ENCODE measurements at places on chromosomes 2 and 18. TPM values are rescaled to one million over a fixed set of nuclear protein-coding genes. Genes with fewer than 3 reads are reported as not detected.

The TLX2 gene
- total RNA-seq, result not detected

- DNase-seq, result no peak
- no peak overlapping the region for H3K4me3 ChIP-seq
- H3K27ac ChIP-seq, result no peak overlapping the region
- no peaks in the 10 kb centered on the region for H3K27me3 ChIP-seq
Measured at GRCh38 chr2:120419073-120419472, 73.1 kb downstream of the INHBB start.

GRCh38 chr2:100230754-100231153 is 88.4 kb upstream of the AFF3 start:
- no peaks in the 10 kb centered on the region for H3K4me1 ChIP-seq
- H3K4me3 ChIP-seq, result no peak overlapping the region
- H3K36me3 ChIP-seq, result no peaks in the 10 kb centered on the region

DNA sequence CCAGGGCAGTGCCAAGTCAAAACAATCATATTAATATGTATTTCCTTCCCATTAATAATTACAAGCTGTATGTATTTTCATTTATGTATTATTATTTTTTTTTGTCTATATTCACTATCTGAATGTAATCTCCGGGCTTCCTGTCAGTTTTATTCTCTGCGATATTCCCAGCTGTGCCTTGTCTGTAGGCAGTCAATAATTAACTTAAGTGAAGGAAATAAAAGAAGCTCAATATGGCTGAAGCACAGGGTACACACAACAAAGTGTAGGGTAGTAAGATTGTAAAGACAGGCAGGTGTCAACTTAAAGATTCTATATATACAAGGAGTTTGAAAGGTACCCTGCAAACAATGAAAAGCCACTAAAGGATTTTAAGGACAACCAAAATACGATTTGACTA is 122.9 kb downstream of the ROCK1 start:
- H3K4me3 ChIP-seq, result no peak overlapping the region
- no peak overlapping the region for H3K27ac ChIP-seq
- H3K27me3 ChIP-seq, result no peaks in the 10 kb centered on the region
- H3K4me1 ChIP-seq, result no peaks in the 10 kb centered on the region

The KANSL1L gene
- 29.6 TPM for total RNA-seq

- no peaks in the 10 kb centered on the region for H3K36me3 ChIP-seq
- H3K27ac ChIP-seq, result no peak overlapping the region
- H3K4me1 ChIP-seq, result peaks cover 3% of the 10 kb centered on the region
- H3K27me3 ChIP-seq, result no peaks in the 10 kb centered on the region
- no peak overlapping the region for H3K4me3 ChIP-seq
- DNase-seq, result no peak
Measured at GRCh38 chr2:95206096-95206495, 1.2 kb upstream of the ZNF892 start.

The DTNB gene
- total RNA-seq, result 25.6 TPM

GRCh38 chr2:238322001-238322411 is 1.7 kb downstream of the TRAF3IP1 start:
- H3K36me3 ChIP-seq, result peaks cover 6% of the 10 kb centered on the region
- no peak for DNase-seq
- H3K4me1 ChIP-seq, result peaks cover 21% of the 10 kb centered on the region
- H3K27ac ChIP-seq, result no peak overlapping the region
- H3K27me3 ChIP-seq, result no peaks in the 10 kb centered on the region

DNA sequence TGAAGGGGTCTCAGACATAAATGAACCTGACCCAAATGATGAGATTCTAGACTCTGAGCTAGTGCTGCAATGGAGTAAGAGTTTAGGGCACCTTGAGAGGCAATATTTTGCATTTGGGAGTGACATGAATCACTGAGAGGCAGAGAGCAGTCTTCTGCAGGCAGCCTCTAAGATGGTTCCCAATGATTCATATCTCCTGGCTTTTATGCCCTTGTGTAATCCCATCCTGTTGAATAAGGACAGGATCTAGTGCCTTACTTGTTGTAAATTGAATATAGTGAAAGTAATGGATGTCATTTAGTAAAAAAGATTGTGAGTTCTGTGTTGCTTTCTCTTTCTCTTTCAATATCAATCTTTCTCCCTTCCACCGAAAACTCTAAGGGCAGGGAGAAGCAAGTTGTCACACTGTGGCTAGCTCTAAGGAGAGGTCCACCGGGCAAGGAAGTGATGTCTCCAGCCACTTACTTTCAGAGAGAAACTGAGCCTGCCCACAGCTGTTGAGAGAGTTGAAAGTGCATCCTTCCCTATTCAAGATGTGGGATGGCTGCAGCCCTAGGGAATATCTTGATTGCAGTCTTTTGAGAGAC is 144.7 kb downstream of the TRIB2 start:
- H3K4me3 ChIP-seq, result no peak overlapping the region
- H3K27ac ChIP-seq, result no peak overlapping the region
- H3K4me1 ChIP-seq, result peaks cover 19% of the 10 kb centered on the region
- no peaks in the 10 kb centered on the region for H3K36me3 ChIP-seq
- H3K27me3 ChIP-seq, result no peaks in the 10 kb centered on the region

DNA sequence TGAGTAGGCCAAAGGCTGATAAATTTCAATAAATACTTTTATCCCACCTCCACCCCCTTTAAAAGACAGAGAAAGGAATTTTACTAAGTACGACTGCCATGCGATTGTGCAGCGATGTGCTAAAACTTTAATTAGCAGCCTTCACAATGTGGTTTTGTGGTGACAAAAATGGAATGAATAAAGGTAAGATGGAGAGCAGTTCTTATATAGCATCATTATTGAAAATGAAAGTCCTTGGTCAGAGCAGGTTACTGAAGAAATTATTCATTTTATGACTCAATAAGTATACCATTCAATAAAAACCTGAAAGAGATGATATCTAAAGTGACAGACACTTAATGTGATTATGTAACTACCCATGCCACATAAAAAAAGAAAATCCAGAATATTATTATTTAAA is 33.2 kb upstream of the MTIF2 start:
- no peaks in the 10 kb centered on the region for H3K4me1 ChIP-seq
- no peaks in the 10 kb centered on the region for H3K36me3 ChIP-seq
- no peak overlapping the region for H3K27ac ChIP-seq
- H3K27me3 ChIP-seq, result no peaks in the 10 kb centered on the region
- no peak overlapping the region for H3K4me3 ChIP-seq
